ENCODE measurements at places on chromosomes 2 and 18. TPM values are rescaled to one million over a fixed set of nuclear protein-coding genes. Genes with fewer than 3 reads are reported as not detected.

Gene MROH2A
- not detected for total RNA-seq

Gene SIX2
- 0.10 TPM for total RNA-seq

Gene ALPG
- 0.15 TPM for total RNA-seq

Gene GKN2
- 2.4 TPM for total RNA-seq

Gene CCDC68
- 3.8 TPM for total RNA-seq
